ENCODE measurements at places on chromosomes 5 and 9.

GRCh38 chr5:154966081-154966841 is 25.4 kb downstream of the MRPL22 start:
- no peak overlapping the region for H3K4me3 ChIP-seq
- H3K4me1 ChIP-seq = no peaks in the 10 kb centered on the region
- H3K27ac ChIP-seq = no peak overlapping the region
- DNase-seq = no peak
- H3K27me3 ChIP-seq = no peaks in the 10 kb centered on the region

DNA sequence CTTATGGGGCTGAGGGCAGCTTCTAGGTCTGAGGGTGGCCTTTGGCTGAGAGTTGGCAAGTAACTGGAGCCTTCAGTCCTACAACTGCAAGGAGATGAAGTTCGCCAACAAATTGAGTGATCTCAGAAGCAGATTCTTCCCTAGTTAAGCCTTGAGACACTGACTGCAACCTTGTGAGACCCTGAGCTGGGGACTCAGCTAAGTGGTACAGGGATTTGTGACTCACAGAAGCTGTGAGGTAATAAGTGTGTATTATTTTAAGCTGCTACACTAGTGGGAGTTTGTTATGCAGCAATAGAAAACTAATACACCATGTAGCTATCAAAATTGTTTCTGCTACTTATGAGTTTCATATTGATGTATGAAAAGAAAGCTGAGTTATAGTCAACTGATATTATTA is 279.2 kb downstream of the PIK3R1 start:
- no peaks in the 10 kb centered on the region for H3K27me3 ChIP-seq
- no peaks in the 10 kb centered on the region for H3K4me1 ChIP-seq
- no peak for DNase-seq
- H3K36me3 ChIP-seq = no peaks in the 10 kb centered on the region
- no peak overlapping the region for H3K4me3 ChIP-seq

DNA sequence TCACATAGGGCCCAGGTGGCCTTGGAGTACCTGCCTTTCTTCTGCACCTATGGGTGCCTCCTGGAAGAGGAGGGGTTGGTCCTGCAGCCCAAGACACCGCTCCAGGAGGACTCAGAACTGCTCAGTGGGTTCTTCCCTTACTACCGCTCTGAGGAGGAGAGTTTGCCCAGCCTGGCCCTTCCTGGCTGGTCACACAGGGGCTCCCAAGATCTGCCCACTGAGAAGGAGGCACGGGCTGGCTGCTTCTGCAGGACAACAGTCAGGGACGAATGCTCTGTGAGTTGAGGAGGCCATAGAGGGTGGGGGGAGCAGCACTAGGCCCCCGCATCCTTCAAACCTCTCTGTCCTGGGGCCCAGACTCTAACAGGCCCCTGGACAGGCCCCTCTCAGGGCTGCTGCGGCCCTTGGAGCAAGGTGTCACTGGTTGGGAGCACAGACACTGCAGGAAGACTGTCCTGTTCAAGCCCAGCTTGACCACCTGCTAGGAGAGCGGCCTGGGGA is 9.9 kb upstream of the SLC25A48 start:
- no peak for DNase-seq
- H3K36me3 ChIP-seq = no peaks in the 10 kb centered on the region
- H3K27ac ChIP-seq = no peak overlapping the region
- H3K4me1 ChIP-seq = peaks cover 7% of the 10 kb centered on the region
- no peaks in the 10 kb centered on the region for H3K27me3 ChIP-seq

DNA sequence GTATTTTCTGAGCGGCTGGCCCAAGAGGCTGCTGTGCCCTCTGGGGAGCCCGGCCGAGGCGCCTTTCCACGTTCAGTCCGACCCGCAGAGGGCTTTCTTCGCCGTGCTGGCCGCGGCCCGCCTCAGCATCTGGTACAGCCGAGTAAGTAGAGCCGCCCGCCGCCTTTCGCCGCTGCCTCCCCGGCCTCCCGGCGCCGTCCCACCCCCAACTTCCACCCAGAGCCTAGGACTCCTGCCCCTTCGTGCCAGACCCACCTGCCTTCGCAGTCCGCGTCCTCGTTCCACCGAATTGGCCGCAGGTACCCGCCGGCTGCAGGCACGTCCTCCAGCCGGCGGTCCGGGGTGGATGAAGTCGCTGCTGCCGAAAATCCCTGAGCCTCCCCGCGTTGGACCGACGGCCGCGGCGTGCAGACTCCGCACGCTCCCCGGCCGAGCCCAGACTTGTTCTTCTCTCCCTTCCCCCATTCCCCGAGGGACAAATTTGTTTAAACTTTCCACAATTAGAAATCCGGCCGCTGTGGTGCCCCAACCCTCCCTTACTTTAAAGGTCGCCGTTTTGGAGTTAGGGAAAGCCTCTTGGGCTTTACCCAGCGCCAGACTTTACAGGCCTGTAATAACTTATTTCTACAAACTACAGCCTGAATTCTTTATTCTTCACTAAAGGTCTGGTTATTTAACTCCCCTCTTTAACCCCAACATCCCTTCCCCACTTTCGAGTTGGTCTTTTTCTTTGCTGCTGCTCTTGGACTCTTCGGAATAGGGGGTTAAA is 589 bp downstream of the RIC1 start:
- no peaks in the 10 kb centered on the region for H3K27me3 ChIP-seq
- no peak for DNase-seq

- DNase-seq = no peak
- H3K4me1 ChIP-seq = peaks cover 3% of the 10 kb centered on the region
- no peaks in the 10 kb centered on the region for H3K36me3 ChIP-seq
- no peak overlapping the region for H3K27ac ChIP-seq
Measured at GRCh38 chr5:119363936-119364335, 8.1 kb downstream of the TNFAIP8 start.

DNA sequence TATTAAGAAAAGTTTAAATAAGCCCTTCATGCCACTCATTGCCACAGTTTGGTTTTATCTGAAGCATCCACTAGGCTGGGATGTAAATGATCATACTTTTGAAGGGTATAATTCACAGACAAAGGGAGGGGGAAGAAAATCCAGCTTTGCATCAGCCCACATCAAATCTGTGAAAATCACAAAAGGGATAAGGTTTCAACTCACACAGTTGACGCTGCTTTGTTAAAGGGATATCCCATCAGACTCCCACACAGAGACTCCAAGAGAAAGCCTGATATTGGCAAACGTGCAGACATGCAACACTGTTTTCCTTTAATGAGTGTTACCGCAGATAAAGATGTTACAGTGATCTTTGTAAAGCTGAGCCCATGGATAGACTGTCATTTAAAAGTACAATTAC is 602.9 kb downstream of the TLE1 start:
- no peak overlapping the region for H3K27ac ChIP-seq
- H3K4me1 ChIP-seq = no peaks in the 10 kb centered on the region
- DNase-seq = no peak

DNA sequence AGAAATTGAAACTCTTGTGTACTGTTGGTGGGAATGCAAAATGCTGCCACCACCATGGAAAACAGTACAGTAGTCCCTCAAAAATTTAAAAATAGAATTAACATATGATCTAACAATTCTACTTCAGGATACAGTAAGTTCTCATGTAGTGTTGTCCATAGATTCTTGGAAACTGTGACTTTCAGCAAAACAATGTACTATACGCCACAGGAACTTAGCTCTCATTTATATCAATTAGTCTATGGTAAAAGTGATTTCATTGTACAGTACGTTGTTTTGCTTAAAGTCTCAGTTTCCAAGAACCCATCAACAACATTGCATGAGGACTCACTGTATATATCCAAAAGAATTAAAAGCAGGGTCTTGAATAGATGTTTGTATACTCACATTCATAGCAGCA is 233.5 kb upstream of the GAS1 start:
- no peak overlapping the region for H3K4me3 ChIP-seq
- no peak for DNase-seq
- no peaks in the 10 kb centered on the region for H3K27me3 ChIP-seq
- H3K4me1 ChIP-seq = no peaks in the 10 kb centered on the region

DNA sequence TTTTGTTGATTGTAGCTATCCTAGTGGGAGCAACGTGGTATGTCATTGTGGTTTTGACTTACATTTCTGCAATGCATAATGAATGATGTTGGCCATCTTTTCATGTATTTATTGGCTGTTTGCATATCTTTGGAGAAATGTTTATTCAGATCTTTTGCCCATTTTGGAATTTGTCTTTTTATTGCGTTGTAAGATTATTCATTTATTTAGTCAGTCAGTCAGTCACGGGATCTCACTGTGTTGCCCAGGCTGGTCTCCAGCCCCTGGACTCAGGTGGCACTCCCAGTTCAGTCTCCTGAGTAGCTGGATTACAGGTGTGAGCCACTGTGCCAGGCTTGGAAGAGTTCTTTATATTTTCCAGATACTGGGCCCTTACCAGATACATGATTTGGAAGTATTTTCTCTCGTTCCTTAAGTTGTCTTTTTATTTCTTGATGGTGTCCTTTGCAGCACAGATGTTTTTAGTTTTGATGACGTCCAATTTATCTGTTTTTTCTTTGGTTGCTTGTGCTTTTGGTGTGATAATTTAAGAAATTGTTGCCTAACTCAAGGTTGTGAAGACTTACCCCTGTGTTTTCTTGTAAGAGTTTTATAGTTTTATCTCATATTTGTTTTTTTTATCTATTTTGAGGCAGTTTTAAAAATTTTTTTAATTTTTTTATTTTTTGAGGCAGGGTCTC is 67.1 kb downstream of the EHMT1 start:
- H3K4me1 ChIP-seq = peaks cover 13% of the 10 kb centered on the region
- no peak overlapping the region for H3K27ac ChIP-seq
- no peaks in the 10 kb centered on the region for H3K27me3 ChIP-seq
- H3K4me3 ChIP-seq = no peak overlapping the region
- H3K36me3 ChIP-seq = no peaks in the 10 kb centered on the region
- no peak for DNase-seq

DNA sequence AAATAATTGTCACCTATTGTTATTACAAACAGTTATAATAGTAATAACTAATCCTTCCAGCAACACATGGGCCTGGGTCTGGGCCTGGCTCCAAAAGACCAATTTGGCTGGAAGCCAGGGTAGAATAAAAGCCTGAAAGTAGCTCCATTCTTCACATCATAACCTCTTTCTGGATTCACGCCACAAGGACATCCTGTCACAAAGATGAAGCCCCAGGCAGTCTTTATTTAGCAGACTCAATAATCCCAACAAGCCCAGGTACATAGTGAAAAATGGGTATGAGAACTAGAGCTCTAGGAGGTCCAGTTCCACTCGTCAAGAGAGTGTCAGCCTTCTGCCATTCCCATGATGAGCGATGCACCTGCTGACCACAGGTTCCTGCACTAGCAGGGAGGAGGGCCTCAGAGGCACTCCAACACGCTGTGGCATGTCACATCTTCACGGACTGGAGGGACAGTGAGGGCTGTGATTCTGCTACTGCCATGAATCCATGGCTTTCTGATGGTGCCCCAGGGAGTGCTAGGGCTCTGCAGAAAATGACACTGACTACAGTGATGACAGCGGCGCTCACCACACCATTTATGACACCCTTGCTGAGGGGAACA is 124.9 kb downstream of the SPOCK1 start:
- H3K27ac ChIP-seq = no peak overlapping the region
- DNase-seq = no peak
- H3K4me1 ChIP-seq = peaks cover 2% of the 10 kb centered on the region
- no peaks in the 10 kb centered on the region for H3K27me3 ChIP-seq
- no peak overlapping the region for H3K4me3 ChIP-seq

DNA sequence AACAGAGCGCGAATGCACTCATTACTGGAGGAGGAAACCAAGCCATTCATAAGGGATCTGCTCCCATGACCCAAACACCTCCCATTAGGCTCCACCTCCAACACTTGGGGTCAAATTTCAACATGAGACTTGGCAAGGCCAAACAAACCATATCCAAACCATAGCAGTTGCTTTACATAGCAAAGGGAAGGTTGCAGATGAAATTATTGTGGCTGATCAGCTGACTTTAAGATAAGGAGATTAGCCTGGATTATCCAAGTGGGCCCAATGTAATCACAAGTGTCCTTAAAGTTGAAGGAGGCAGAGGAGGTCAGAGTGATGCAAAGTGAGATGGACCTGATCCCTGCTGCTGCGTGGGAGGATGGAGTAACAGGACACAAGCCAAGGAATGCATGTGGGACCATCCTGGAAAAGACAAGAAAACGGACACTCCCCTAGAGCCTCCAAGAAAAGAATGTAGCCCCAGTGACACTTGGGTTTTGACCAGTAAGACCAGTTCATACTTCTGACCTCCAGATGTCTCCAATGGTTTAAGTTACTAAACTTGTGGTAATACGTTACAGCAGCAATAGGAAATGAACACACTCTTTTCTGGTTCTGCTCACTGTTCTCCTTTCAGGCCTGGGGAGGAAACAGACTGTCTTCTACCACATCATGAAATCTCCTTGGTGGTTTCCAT is 167.3 kb downstream of the GNAQ start:
- H3K4me1 ChIP-seq = no peaks in the 10 kb centered on the region
- no peak overlapping the region for H3K27ac ChIP-seq
- H3K4me3 ChIP-seq = no peak overlapping the region
- no peak for DNase-seq
- H3K27me3 ChIP-seq = no peaks in the 10 kb centered on the region

- H3K4me1 ChIP-seq = no peaks in the 10 kb centered on the region
- H3K27me3 ChIP-seq = no peaks in the 10 kb centered on the region
- H3K27ac ChIP-seq = no peak overlapping the region
- no peaks in the 10 kb centered on the region for H3K36me3 ChIP-seq
- DNase-seq = no peak
- H3K4me3 ChIP-seq = no peak overlapping the region
Measured at GRCh38 chr5:123997462-123998215, 485.7 kb downstream of the CSNK1G3 start.

DNA sequence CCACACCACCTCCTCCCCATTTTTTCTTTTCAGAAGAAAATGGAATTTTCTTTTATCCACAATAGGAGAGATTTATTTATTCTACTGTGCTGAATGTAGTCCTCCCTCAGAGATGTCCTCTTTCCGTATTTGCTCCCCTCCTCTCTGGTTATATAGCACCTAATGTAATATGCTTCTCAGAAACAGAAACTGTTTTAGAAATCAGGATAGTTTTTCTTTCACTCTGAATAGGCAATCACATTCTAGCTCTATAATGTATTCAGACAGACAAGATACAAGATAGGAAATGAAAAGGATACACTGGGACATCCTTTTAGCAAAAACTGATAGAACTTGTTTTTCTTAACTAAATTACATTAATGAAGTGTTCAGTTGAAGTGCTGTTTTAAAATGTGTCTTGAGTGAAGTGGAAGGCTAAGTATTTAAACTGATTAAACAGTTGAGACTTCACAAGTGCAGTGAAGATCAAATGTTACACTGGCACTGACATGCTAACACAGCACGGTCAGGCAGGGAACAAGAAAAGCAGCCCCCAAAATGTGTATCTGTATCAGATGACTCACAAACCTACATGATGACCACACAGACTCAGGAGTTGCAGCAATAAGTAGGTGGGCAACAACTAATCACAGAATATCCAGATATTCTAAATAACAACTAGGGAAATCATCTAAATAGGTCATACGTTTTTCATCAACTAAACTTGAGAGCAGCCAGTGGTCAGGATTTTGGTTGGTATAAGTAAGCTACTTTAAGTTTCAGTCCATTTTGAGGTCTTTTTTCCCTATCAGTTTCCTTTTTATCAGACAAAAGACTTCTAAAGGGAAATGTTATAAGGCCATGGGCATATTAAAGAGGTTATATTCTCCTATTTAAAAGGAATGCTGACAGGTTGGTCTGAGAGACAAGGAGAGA is 260.4 kb downstream of the MLLT3 start:
- no peak for DNase-seq
- H3K27ac ChIP-seq = no peak overlapping the region
- H3K36me3 ChIP-seq = no peaks in the 10 kb centered on the region
- H3K27me3 ChIP-seq = no peaks in the 10 kb centered on the region

Measured in iPS DF 6.9 (cell line).